Karpas-422 (cell line): ENCODE measurements at places on chromosomes 7 and 10. TPM values are rescaled to one million over a fixed set of nuclear protein-coding genes. Genes with fewer than 3 reads are reported as not detected.

CYP2C8 gene
- not detected in 2 replicates for total RNA-seq

ASNS gene
- total RNA-seq: 313 and 501 TPM in 2 replicates

SLC26A5 gene
- not detected in 2 replicates for total RNA-seq

UCN3 gene
- total RNA-seq: not detected in 2 replicates

PTPRZ1 gene
- not detected in 2 replicates for total RNA-seq

TCAF2 gene
- total RNA-seq: 0.07 and 0.11 TPM in 2 replicates

APBB1IP gene
- 22.7 and 34.7 TPM in 2 replicates for total RNA-seq

PRPS1L1 gene
- total RNA-seq: not detected in 2 replicates

GPAM gene
- 164 and 481 TPM in 2 replicates for total RNA-seq

ADAM8 gene
- 0.71 and 3.8 TPM in 2 replicates for total RNA-seq

MAD1L1 gene
- 38.6 and 61.5 TPM in 2 replicates for total RNA-seq

CPN1 gene
- total RNA-seq: not detected in 2 replicates

SMARCD3 gene
- total RNA-seq: 3.2 and 8.7 TPM in 2 replicates

OR2A5 gene
- total RNA-seq: not detected in 2 replicates

CLCN1 gene
- total RNA-seq: not detected in 2 replicates

FANK1 gene
- total RNA-seq: not detected in 2 replicates

TFPI2 gene
- not detected in 2 replicates for total RNA-seq

SYT15 gene
- 0.60 TPM in 1 of 2 replicates, not detected in the other for total RNA-seq

TCERG1L gene
- not detected in 2 replicates for total RNA-seq

TMEM213 gene
- not detected in 2 replicates for total RNA-seq

PLEKHA8 gene
- total RNA-seq: 28.1 and 41.0 TPM in 2 replicates

ETV1 gene
- not detected in 2 replicates for total RNA-seq

SPDYE2B gene
- total RNA-seq: not detected in 2 replicates

TUBAL3 gene
- 0.11 TPM in 1 of 2 replicates, not detected in the other for total RNA-seq

PARD3 gene
- total RNA-seq: not detected in 2 replicates

NUTM2A gene
- 0.14 and 0.26 TPM in 2 replicates for total RNA-seq

SHTN1 gene
- not detected in 2 replicates for total RNA-seq

FGL2 gene
- 22.6 and 28.1 TPM in 2 replicates for total RNA-seq

CADPS2 gene
- total RNA-seq: not detected in 2 replicates

SSBP1 gene
- 176 and 231 TPM in 2 replicates for total RNA-seq

LANCL2 gene
- total RNA-seq: 7.9 and 10.9 TPM in 2 replicates

NRAP gene
- 0.04 TPM in 1 of 2 replicates, not detected in the other for total RNA-seq

CPA2 gene
- not detected in 2 replicates for total RNA-seq

KCP gene
- total RNA-seq: 1.6 and 11.7 TPM in 2 replicates

CYP2C19 gene
- not detected in 2 replicates for total RNA-seq

MOGAT3 gene
- total RNA-seq: not detected in 2 replicates

HMX2 gene
- total RNA-seq: not detected in 2 replicates

ZPBP gene
- not detected in 2 replicates for total RNA-seq

CYP2W1 gene
- total RNA-seq: not detected in 2 replicates

LMOD2 gene
- not detected in 2 replicates for total RNA-seq

HOXA3 gene
- 1.3 TPM in 2 replicates for total RNA-seq

CYP26A1 gene
- total RNA-seq: 0.29 TPM in 1 of 2 replicates, not detected in the other
